ENCODE measurements at places on chromosomes 4 and X. TPM values are rescaled to one million over a fixed set of nuclear protein-coding genes. Genes with fewer than 3 reads are reported as not detected.

The HMGN5 gene
- 2.3 TPM for total RNA-seq

The LRP2BP gene
- 0.13 TPM for total RNA-seq

The EREG gene
- total RNA-seq: 38.9 TPM

The FAM114A1 gene
- 24.2 TPM for total RNA-seq

The AMTN gene
- 0.09 TPM for total RNA-seq

The OCIAD1 gene
- total RNA-seq: 125 TPM

The TMEM47 gene
- total RNA-seq: 0.77 TPM

The HOPX gene
- not detected for total RNA-seq

The NSG1 gene
- total RNA-seq: 0.96 TPM

The PITX2 gene
- 1.1 TPM for total RNA-seq
